CD4-positive, alpha-beta T cell treated with Interleukin-1 beta for 1 hour (primary cell): ENCODE measurements at places on chromosomes 7 and 10.
A peak's percentile ranks its signal among the peaks of the same experiment; 100 is the strongest.

DNA sequence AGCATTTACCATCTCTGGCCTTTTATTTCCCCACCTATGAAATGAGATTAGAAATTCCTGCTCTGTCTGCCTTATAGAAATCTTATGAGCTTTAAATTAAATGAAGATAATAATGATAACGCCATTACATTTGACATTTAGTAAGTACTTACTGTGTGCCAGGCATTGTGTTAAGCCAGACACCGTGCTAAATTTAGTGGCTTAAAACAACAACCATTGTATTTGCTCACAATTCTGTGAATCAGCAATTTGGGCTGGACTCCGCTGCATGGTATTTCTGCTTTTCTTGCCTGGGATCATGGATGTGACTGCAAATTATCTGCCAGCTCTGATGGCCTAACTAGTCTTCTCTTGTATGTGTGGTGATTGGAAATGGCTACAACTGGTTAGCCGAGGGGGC is 56.4 kb upstream of the CCDC6 start:
- DNase-seq, result no peak

- peak; percentile 71 for DNase-seq
Observed at GRCh38 chr10:69004821-69005220, 16.2 kb downstream of the KIFBP start.

- DNase-seq, result no peak
Observed at GRCh38 chr7:96225251-96225650, 96.6 kb downstream of the SLC25A13 start.

DNA sequence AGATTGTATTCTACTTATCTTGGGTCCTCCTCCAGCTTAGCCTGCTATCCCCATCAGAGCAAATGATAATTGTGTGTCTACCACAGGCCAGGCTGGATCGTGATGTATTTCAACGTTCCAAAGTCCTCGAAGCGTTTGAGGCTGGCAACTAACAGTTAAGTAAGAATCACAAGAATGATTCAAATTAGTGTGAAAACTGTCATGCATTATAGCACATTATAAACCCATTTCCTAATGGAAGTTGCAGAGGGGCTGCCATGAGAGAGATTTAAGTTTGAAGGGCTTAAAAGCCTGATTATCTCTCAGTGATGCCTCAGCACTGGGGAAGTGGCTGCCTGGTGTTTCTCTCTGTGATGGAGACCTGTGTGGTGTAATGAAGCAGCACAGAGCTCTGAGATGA is 119.1 kb downstream of the FRMD4A start:
- no peak for DNase-seq

DNA sequence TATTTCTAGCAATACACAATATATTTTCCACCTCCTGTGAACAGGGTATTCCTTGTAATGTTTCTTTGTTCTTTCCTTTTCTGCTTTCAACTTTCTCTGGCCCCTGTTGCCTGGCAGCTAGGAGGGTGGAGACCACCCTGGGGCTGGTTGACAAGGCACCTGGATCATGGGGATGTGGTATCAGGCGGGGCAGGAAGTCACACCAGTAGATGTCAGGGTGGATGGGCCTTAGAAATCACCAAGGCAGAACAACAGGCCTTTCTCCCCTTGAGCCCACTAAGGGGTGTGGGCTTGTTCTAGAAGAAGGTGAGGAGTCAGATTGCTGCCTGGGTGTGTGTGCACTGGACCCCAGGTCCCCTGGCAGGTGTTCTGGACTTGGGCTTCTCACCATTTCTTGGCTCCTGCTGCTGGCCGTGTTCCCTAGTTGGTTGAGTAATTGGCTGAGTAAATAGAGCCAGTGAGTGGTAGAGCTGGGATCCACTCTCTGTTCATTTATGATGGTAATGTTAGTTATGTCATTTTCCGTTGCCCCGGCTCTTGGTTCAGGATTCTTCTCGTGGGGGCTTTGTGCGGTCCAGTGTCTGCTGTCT is 24.9 kb downstream of the ZNF783 start:
- DNase-seq, result no peak

GRCh38 chr10:124130198-124130900 is 37.0 kb upstream of the CHST15 start:
- DNase-seq, result no peak

- peak; percentile 24 for DNase-seq
Observed at GRCh38 chr10:129888784-129889616, 75.1 kb downstream of the EBF3 start.

- DNase-seq, result no peak
Observed at GRCh38 chr10:128187788-128188185, 61.6 kb upstream of the MKI67 start.

DNA sequence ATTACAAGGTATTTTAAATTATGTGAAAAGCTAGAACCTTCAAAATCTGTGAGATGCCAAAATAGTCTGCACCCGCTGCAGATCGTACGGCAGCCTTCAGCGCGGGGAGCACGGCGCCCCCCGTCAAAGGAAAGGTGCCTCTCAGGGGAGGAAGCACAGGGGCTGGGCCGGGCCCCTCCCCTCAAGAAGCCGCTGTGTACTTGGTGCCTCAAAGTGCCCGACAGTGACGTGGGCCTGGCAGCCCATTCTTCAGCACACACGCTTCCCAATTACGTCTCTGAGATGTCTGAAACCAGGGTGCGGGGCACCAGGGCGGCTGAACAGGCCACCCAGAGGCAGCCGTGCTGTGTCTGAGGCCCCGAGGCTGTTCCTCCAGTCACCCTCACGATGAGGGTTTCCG is 116.1 kb downstream of the INPP5A start:
- DNase-seq, result no peak

DNA sequence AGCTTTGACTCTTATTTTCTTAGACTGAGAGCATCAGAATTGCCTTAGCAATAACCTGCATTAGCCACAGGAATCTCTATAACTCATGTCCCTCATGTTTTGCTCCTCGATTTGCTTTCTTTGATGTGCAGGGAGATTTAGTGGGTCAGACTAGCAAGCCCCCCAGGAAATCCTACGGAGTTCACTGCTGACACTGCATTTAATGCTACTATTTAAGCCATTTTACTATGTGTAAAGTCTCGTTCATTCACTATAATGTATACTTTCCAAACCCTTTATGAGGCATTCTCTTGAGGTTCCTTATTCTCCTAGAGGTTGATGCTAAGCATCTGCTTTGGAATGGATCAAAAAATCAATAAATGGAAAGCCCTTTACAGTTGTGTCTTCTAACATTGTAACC is 28.4 kb downstream of the DYNC1I1 start:
- no peak for DNase-seq

- DNase-seq, result no peak
Observed at GRCh38 chr10:33673839-33674415, 339.5 kb upstream of the NRP1 start.

GRCh38 chr7:21454906-21455305 is 27.0 kb downstream of the SP4 start:
- no peak for DNase-seq
